ENCODE measurements at places on chromosomes 4 and X. TPM values are rescaled to one million over a fixed set of nuclear protein-coding genes. Genes with fewer than 3 reads are reported as not detected.

GRCh38 chr4:125091101-125091500, 223.7 kb upstream of the FAT4 start:
- no peak for DNase-seq

GRCh38 chrX:16695079-16695676, 17.3 kb downstream of the CTPS2 start:
- DNase-seq: peak; percentile 70

- DNase-seq: no peak
These were observed 84.4 kb downstream of the STOX2 start for GRCh38 chr4:183989461-183989860.

DNA sequence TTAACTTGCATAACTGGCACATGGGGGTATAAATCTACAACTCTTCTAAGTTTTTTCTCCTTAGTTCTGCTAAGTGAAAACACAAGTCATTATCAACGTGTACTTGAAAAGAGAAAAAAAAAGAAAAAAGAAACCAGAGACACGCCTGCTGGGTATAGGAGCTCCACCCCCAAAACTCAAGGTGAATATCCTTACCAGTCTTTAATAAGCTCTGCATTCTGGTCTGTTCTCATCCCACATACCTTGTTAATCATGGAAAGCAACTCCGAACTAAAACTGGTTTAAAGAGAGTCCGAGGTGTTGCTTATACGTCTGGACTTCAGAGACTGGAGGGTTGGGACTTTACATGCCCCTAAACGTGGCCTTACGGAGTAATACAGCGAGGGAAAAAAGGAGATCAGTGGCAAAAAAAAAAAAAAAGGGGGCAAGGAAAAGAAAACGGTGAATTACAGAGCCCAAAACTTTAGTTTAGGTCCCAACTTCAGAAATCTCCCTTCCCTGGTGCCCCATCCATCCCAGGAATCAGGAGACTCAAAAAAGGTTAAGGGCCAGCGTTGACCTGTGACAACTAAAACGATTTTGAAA, 1.0 kb downstream of the PGRMC2 start:
- peak; percentile 63 for DNase-seq

DNA sequence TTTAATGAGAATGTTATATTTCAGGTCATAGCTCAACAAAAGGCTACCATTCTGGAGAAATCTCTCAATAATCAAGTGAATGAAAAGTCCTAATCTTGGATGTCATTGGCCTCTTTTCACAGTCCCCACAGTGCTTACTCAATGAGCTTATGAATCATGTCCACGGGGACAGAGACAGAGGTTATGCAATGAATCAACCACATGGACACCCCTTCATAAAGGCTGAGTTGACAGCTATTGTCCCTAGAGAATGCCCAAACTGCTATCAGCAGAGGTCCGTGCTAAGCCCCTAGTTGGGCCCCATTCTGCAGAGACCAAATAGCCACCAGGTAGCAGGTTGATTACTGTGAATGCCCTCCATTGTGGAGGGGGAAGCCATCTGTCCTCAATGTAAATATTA, 158.1 kb downstream of the LHFPL1 start:
- DNase-seq: no peak

- DNase-seq: no peak
These were observed 37.6 kb downstream of the PHKA1 start for GRCh38 chrX:72676465-72676864.

- no peak for DNase-seq
These were observed 21.8 kb upstream of the P2RY10 start for GRCh38 chrX:78923198-78924015.

GRCh38 chr4:39518484-39518883, 8.8 kb downstream of the UGDH start:
- no peak for DNase-seq

DNA sequence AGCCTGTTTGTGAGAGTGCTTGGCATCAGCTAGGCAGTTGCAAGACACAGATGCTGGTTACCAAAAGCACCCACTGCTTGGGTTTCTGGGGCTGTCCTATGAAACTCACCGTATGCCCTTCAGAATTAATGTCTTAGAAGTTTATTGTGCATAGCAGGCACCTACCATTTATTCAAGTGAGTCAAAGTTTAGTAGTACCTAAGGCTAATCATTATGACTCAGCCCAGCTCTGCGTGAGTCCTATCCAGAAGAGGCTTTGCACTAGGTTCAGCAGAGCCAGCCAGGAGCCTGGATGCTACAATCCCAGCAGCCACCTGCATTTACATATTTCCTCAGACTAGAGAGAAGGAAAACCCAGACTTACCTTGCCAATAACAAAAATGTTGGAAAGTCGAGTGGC, 4.2 kb downstream of the RPS4X start:
- no peak for DNase-seq

DNA sequence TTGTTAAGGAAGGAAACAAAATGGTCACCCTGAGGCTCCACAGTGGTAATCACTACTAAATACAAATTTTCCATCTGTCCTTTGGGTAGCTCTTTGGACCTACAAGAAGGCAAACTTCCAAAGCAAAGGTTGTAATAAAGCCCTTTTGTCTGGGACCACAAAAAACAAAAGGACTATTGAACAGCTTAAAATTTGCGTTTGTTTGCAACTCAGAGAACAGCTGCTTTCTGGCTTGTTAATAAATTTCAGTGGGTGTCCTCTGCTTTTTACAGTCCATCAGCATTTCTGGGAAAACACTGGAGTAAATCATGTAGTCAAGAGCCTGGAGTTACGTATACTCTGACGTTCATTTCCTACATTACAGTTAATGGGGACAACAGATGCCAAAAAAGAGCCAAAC, 439.7 kb upstream of the DIAPH2 start:
- DNase-seq: no peak

DNA sequence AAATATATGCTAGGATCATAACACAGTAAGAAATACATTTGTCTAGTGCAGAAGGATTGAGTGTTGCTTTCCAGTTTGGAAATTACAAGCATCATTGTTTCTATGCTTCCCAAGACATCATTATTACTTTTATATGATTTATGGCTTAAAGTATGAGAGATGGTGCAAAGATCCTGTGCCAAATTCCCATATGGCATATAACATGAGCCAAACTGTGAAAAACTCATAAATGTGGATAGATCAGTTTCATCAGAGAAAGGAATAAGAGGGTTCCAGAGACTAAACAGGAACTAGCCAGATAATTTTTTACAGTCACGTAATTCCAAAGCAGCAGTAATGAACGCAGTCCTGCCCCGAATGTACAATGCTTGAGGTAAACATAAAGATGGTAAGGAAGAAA, 126.3 kb downstream of the PRDM5 start:
- DNase-seq: no peak

GYG2 gene
- 22.0 TPM for total RNA-seq

MID2 gene
- 6.3 TPM for total RNA-seq

WAS gene
- 4.9 TPM for total RNA-seq

Measured in colonic mucosa (tissue), 4 donors.